GM23248 (cell line): ENCODE measurements at places on chromosomes 3 and 15. TPM values are rescaled to one million over a fixed set of nuclear protein-coding genes. Genes with fewer than 3 reads are reported as not detected.
A peak's percentile ranks its signal among the peaks of the same experiment; 100 is the strongest.

GRCh38 chr3:176974279-176974678 lies 223.0 kb downstream of the TBL1XR1 start:
- no peak overlapping the region for H3K4me3 ChIP-seq
- H3K27me3 ChIP-seq, result no peaks in the 10 kb centered on the region
- no peaks in the 10 kb centered on the region for H3K36me3 ChIP-seq
- no peak overlapping the region for H3K27ac ChIP-seq
- DNase-seq, result no peak
- no peaks in the 10 kb centered on the region for H3K4me1 ChIP-seq

- H3K27me3 ChIP-seq, result no peaks in the 10 kb centered on the region
- H3K4me1 ChIP-seq, result no peaks in the 10 kb centered on the region
- no peak overlapping the region for H3K4me3 ChIP-seq
- H3K36me3 ChIP-seq, result no peaks in the 10 kb centered on the region
- DNase-seq, result no peak
Observed at GRCh38 chr3:154642145-154642544, 212.2 kb upstream of the GPR149 start.

Gene PRR20G
- not detected in 2 replicates for polyA plus RNA-seq

Gene ISLR2
- 0.20 TPM in 1 of 2 replicates, not detected in the other for polyA plus RNA-seq

DNA sequence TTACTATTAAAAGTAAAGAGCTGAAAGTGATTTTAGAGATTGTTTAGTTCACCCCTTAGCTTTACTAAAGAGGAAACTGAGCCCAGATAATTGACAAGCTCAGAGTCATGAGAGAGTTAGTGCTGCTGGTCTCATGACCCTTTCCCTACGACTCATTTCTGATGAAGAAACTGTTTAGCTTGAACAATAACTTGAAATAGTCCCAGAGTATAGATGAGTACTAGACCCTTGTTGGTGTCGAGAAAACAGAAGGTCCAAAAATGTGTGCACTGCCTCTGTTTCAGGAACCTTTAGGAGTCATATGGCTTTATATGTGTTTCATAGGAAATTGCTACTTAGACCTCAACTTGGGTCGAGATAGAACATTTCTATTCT lies 58.2 kb downstream of the IL16 start:
- no peak overlapping the region for H3K4me3 ChIP-seq
- H3K27ac ChIP-seq, result no peak overlapping the region
- no peaks in the 10 kb centered on the region for H3K27me3 ChIP-seq
- H3K4me1 ChIP-seq, result no peaks in the 10 kb centered on the region
- peak; percentile 39 for DNase-seq

DNA sequence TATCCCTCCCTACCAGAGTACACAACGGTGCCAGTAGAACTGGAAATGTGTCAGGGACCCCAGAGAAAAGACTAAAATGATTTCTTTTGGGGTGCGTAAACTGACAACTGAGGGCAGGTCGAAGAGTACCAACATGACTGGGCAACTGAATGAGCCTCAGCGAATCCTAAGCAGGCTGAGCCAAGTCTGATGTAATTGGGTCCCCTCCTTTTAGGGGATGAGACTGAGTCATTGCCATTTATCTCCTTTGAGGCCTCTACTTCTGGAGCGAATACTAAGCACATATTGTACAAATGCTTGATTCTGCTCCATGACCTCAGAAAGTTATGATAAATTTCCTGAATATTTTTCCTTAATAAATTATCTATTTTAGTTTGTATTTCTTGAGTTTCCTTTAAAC lies 17.3 kb upstream of the GPR156 start:
- DNase-seq, result peak; percentile 11
- H3K4me3 ChIP-seq, result no peak overlapping the region
- H3K27ac ChIP-seq, result no peak overlapping the region
- no peaks in the 10 kb centered on the region for H3K4me1 ChIP-seq

- H3K4me3 ChIP-seq, result no peak overlapping the region
- H3K27me3 ChIP-seq, result no peaks in the 10 kb centered on the region
- no peaks in the 10 kb centered on the region for H3K4me1 ChIP-seq
- H3K27ac ChIP-seq, result no peak overlapping the region
- no peaks in the 10 kb centered on the region for H3K36me3 ChIP-seq
Observed at GRCh38 chr3:22113453-22113852, 362.4 kb upstream of the ZNF385D start.

DNA sequence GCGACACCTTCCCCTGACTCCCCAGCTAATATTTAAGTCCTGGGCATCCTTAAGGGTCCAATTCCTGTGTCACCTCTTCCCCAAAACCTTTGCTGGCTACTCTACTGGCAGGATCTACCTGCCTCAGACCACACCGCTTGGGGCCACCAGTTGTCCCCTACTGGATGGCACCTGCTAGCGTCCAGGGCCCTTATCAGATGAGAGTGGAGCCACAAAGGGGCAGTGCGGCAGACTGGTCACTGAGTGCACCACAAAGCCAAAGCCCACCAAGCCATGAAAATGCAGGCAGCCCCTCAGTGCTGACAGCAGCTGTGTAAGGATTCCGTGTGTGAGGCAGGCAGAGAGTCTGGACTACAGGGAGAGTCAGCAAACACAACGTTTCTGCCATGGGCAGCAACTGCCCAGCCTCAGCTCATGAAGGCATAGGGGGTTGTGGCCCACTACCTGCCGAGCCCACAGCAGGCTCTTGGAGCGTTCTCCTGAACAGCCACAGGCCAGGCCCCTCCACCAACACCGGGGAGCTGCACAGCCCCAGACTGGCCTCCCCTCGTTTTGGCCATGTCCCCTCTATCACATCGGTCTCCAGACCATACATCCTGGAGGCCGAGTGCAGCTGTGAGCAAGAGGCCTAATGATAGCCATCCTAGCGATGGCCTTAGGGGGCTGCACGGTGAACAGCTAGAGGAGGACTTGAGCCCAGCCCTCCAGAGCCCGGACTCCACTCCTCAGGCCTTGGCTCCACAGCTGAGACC lies 32.3 kb downstream of the ALDH1L1 start:
- H3K27me3 ChIP-seq, result peaks cover 31% of the 10 kb centered on the region
- H3K4me1 ChIP-seq, result no peaks in the 10 kb centered on the region
- no peak overlapping the region for H3K4me3 ChIP-seq
- no peak for DNase-seq

DNA sequence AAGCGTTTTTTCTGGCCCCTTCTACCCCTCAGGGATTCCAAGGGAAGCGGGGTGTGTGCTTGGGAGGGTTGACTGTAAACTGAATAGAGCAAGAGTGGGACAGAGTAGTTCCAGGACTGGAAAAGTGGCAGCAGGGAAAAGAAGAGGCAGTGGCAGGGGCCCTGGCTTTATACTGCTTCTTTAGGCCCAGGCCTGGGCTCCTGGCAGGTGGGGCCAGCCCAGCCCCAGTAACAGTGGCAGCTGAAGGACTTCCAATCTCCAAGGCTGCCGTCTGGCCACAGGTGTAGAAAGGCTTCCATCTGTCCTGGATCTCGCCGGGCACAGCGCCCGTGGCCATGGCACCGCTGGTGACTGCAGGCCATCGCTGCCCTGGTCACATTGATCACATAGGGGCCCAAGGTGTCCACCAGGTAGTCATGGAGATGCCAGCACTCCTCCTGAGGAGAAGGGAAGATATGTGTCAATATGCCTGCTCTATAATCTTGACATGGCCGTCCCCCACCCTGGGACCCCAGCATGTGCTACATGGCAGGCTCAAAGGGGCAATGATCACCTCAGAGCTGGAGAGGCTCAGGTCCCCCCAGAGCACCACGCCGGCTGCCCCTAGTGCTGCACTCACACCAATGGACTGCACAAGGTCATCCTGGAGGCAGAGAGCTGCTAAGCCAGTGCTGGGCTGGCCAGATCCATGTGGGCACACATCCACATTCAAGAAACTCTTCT lies 1.0 kb upstream of the IFRD2 start:
- H3K4me1 ChIP-seq, result peaks cover 5% of the 10 kb centered on the region
- H3K27me3 ChIP-seq, result no peaks in the 10 kb centered on the region
- H3K27ac ChIP-seq, result peak overlapping the region; percentile 63
- peak overlapping the region; percentile 63; the same call in 1 of the 2 replicates for H3K4me3 ChIP-seq

DNA sequence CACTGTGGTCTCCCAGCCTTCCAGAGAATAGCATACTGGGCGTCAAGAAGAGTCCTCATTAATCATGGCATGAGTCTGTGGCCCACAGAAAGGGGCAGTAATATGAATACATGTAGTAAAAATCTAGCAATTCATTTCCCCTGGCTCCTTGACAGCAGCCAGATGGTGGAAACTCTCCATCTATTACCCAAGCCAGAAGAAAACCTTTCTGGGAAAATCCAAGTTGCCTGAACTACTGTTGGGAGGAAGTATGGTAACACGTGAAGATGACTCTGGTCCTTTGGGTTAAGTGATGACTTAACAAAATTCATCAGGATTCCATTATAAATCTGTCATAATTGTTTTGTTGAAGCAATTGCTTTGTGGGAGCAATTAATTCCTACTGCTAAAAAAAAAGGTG lies 530.5 kb downstream of the FHIT start:
- no peaks in the 10 kb centered on the region for H3K27me3 ChIP-seq
- peak overlapping the region; percentile 42 for H3K27ac ChIP-seq
- H3K36me3 ChIP-seq, result no peaks in the 10 kb centered on the region
- no peak overlapping the region for H3K4me3 ChIP-seq

GRCh38 chr15:23773093-23773492 lies 86.0 kb upstream of the NDN start:
- H3K27ac ChIP-seq, result no peak overlapping the region
- peak; percentile 1 for DNase-seq
- H3K27me3 ChIP-seq, result no peaks in the 10 kb centered on the region
- H3K4me3 ChIP-seq, result no peak overlapping the region

- no peak overlapping the region for H3K4me3 ChIP-seq
- H3K36me3 ChIP-seq, result no peaks in the 10 kb centered on the region
- no peak for DNase-seq
- no peak overlapping the region for H3K27ac ChIP-seq
- H3K27me3 ChIP-seq, result no peaks in the 10 kb centered on the region
- peaks cover 17% of the 10 kb centered on the region for H3K4me1 ChIP-seq
Observed at GRCh38 chr3:195550723-195551122, 7.6 kb upstream of the PPP1R2 start.

Gene ADAMTS7
- 0.70 and 0.89 TPM in 2 replicates for polyA plus RNA-seq

- H3K4me1 ChIP-seq, result peaks cover 44% of the 10 kb centered on the region
- peak; percentile 82 for DNase-seq
- H3K4me3 ChIP-seq, result no peak overlapping the region
- H3K36me3 ChIP-seq, result peaks cover 9% of the 10 kb centered on the region; the same call in 1 of the 2 replicates
- H3K27ac ChIP-seq, result peak overlapping the region; percentile 74
Observed at GRCh38 chr15:67199881-67200763, 54.3 kb downstream of the AAGAB start.

DNA sequence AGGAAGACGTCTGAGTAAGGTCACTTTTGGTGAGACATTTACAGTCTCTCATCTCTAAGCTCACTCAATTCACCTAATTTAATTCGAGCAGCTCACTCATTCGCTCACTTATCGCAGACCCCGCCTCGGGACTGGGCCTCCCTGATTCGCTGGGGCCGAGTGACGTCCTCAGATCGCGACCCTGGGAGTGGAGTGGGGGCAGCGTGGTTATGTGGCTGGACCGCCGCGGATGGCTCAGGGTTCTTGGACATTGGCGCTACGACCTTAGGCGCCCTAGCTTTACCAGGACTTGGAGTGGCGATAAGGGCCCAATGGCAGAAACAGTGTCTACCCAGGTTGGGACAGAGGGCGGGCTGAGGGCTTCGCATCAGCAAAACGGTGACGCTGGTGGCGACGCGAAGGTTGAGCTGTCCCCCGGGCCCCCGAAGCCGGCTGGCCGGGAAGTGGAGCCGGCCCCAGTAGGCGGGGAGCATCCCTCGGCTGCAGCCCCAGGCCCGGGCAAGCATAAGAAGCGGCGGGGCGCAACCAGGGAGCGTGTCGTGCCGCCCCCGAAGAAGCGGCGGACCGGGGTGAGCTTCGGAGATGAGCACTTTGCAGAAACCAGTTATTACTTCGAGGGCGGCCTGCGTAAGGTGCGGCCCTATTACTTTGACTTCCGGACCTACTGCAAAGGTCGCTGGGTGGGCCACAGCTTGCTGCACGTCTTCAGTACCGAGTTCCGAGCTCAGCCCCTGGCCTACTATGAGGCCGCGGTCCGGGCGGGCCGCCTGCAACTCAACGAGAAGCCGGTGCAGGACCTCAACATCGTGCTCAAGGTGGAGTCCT lies at the start of gene RPUSD2:
RPUSD2 (plus strand) TSS at position 171 of the 825 bp plus-strand sequence; CDS start at position 210, 39 bp downstream.
- peak within 1 kb of the TSS; percentile 93 for H3K4me3 ChIP-seq
- peak; percentile 98 for DNase-seq

GRCh38 chr3:134699721-134700120 lies 48.9 kb upstream of the KY start:
- H3K36me3 ChIP-seq, result no peaks in the 10 kb centered on the region
- H3K4me1 ChIP-seq, result peaks cover 3% of the 10 kb centered on the region; the same call in 1 of the 2 replicates
- no peak overlapping the region for H3K4me3 ChIP-seq

DNA sequence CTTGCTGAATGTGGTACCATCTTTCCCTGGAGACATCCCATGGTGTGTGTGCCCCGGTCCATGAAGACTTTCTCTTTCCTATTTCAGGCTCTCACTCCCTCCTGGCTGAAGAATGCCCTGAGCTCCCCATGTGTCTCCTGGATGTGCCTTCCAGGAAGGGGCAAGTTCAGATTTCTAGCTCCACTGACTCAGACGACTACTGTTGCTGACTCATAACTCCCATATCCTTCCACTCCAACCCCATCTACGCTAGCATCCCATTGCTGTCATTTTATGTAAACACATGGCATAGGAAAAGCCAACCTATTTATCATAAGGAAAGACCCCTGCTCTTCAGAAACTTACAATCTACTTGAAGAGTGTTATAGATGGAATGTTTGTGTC lies 95.0 kb downstream of the ADCY5 start:
- no peaks in the 10 kb centered on the region for H3K4me1 ChIP-seq
- H3K27ac ChIP-seq, result no peak overlapping the region
- no peaks in the 10 kb centered on the region for H3K36me3 ChIP-seq
- H3K27me3 ChIP-seq, result peaks cover 62% of the 10 kb centered on the region
- DNase-seq, result no peak
- no peak overlapping the region for H3K4me3 ChIP-seq

DNA sequence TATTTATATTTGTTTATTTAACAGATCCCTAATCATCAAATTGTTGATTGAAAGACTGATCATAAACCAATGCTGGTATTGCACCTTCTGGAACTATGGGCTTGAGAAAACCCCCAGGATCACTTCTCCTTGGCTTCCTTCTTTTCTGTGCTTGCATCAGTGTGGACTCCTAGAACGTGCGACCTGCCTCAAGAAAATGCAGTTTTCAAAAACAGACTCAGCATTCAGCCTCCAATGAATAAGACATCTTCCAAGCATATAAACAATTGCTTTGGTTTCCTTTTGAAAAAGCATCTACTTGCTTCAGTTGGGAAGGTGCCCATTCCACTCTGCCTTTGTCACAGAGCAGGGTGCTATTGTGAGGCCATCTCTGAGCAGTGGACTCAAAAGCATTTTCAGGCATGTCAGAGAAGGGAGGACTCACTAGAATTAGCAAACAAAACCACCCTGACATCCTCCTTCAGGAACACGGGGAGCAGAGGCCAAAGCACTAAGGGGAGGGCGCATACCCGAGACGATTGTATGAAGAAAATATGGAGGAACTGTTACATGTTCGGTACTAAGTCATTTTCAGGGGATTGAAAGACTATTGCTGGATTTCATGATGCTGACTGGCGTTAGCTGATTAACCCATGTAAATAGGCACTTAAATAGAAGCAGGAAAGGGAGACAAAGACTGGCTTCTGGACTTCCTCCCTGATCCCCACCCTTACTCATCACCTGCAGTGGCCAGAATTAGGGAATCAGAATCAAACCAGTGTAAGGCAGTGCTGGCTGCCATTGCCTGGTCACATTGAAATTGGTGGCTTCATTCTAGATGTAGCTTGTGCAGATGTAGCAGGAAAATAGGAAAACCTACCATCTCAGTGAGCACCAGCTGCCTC lies 14.7 kb downstream of the THBS1 start:
- peak overlapping the region; percentile 95 for H3K27ac ChIP-seq
- H3K4me3 ChIP-seq, result peak overlapping the region; percentile 74
- peaks cover 80% of the 10 kb centered on the region for H3K36me3 ChIP-seq
- H3K27me3 ChIP-seq, result no peaks in the 10 kb centered on the region
- peak; percentile 58 for DNase-seq

Gene UROC1
- not detected in 2 replicates for polyA plus RNA-seq

Gene VEPH1
- polyA plus RNA-seq, result 35.3 and 36.8 TPM in 2 replicates

Gene COL8A1
- polyA plus RNA-seq, result 164 TPM in 2 replicates
